ENCODE measurements at places on chromosomes 3 and 15.

- DNase-seq, result no peak
Observed at GRCh38 chr15:25497934-25498333, 59.1 kb upstream of the UBE3A start.

GRCh38 chr3:197882586-197882985, 67.4 kb upstream of the RPL35A start:
- no peak for DNase-seq

DNA sequence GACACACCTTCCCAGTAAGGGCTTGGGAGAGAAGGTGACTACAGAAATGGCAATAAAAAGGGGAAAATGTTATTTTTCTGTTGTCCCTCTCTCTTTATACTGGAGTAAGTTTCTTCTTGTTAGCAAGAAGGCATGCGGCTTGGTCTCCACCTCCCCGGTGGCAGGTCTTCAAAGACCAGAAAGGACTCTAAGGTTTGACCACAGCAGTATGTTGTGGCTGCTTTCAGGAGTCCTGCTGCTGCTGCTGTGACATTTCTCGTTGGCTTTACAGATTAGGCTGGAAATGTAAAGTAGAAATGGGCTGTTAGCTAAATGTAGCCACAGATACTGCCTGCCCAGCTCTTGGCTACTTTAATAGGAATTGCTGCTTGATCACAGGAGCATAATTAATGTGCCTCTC, 175.8 kb upstream of the ZBTB20 start:
- no peak for DNase-seq

DNA sequence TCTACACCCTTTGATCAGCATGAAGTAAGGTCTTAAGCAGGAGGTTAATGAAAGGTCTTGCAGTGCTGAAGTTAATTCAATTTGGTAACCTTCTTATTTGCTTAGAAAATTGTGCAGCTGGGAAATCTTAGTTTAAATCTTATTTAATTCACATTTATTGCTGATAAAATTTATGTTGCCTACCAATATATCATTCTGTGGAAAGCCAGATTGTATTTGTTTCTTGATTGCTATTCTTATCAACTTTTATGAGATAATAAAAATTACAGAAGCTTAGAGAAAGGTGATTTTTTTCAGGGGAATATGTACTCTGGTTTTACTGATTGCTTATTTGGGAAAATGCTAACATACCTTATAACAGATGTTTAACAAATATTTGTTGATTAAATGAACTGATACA, 64.0 kb upstream of the PAQR5 start:
- no peak for DNase-seq

DNA sequence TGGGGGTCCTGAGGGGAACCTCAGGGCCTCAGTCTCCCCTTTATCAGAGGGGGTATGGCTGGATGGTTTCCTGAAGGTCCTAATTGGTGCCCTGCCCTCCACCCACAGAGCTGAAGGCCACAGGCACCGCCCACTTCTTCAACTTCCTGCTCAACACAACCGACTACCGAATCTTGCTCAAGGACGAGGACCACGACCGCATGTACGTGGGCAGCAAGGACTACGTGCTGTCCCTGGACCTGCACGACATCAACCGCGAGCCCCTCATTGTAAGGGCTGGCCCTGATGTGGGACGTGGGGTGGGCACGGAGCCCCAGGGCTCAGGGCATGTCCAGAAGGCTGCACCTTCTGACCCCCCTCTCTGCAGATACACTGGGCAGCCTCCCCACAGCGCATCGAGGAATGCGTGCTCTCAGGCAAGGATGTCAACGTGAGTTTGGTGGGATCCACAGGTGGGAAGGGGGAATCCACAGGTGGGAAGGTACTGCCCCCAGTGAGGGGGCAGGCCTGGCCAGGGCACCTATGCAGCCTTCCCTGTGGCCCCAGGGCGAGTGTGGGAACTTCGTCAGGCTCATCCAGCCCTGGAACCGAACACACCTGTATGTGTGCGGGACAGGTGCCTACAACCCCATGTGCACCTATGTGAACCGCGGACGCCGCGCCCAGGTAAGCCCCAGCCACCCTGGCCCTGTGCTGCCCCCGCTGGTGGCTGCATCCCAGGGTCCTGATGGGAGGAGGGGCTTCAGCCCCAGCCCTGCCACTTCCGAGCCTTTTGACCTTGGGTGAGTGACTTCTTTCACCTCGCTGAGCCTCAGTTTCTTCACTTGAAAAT, 17.5 kb upstream of the GNAT1 start:
- no peak for DNase-seq

DNA sequence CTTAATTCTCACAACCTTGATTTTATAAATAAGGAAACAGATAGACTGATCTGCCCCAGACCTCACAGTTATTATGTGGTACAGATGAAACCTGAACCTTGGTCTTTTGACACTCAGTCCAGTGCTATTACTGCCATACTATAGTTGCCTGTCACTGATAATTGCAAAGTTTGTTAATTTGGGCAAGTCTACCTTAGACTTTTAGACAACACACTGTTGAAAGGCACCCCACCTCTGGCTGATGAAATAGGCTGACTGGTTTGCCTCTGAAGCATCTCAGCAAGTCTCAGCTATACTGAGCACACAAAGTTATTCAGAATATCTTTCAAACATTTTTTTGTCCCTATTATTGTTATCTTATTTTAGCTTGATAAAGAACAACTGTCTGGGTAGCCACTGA, 53.1 kb upstream of the MAP4 start:
- DNase-seq, result no peak

DNA sequence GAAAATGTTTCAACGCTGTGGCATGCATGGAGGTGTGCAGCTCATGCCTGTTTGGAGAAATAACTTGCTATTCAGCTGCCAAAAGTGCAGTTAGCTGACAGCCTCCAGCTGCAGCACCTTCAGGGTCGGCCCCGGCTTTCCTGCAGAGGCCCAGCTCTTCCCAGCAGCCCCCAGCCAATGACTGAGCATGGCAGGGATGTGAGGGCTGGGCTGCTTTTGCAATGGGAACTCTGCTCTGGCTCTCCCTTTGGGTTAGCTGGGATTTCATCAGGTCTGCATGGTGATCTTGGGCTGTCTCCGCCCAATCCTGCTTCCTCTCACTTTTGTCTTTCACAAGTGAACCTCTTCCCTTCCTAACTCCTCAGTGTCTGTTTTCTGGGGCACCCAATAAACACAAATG, 396.6 kb downstream of the EPHB1 start:
- no peak for DNase-seq

DNA sequence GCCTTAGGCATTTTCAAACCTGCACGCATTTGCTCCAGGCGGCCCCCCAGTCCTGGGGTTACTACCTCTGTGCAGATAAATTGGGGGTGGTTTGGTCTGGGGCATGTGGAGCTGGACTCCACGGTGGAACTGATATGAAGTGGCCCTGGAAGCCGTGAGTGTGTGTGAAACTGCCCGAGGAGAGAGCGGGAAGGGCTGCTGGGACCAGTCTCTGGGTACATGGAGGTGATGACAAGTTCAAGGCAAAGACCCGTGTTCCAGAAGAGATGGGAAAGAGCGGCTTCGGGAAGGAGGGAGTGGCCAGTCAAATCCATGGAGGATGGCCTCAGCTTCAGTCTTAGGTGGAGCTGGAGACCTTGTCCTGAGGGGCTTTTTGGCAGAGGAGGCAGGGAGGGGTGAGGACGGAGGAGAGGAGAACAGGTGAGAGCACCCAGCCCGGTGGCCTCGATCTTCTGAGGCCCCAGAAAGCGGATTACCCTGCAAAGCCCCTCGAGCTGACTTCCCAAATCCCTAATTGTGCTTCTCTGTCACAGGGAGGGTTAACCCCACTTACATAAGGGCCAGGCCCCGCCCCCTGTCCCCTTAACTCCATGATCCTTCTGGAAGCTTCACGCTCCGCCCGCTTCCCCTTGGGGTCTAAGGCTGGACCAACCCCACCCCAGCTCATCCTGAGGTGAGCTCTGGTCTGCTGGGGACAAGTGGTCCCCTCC, 1.9 kb upstream of the NR2E3 start:
- no peak for DNase-seq

GRCh38 chr3:128094295-128095151, 29.1 kb downstream of the RUVBL1 start:
- no peak for DNase-seq

Data from AG20443 (cell line).